ENCODE measurements at places on chromosomes 7 and 10.

DNA sequence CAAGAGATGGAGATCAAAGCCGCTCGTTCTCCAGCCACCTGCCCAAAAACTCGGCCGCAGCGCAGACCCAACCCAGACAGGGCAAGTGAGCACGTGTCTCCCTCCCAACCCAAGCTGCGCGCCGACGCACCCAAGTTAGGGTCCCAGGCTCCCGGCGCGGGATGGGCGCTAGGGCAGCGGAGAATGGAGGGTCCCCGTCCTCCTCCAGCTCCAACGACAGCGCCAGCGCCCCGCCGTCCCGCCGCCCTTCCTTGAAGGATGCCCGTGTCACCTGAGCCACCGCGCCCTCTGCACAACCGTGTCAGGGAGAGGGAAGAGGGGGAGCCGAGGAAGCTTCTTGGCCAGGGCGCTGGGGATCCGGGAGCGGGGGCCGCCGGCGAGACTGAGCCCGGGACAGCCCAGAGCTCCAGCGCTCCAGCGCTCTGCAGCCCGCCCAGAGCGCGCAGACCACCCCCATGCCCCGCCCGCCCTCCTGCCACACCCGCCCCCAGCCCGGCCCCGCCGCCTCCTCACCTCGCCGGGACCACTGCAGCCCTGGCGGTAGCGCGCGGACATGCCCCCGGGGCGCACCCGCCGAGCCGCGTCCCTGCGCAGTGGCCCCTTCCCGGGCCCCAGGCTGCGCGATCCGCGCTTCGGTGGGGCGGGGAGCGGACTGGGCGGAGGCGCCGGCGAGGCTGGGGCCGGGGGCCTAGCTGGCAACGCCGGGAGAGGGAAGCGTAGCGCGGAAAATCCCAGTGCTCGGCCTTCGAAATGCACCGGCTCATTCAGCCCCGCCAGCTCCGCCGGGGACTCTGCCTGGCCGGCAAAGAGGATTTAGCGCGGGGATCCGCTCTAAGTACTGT, at the start of gene SLC16A12:
Gene SLC16A12, minus strand, starts transcription at position 424 of the 842 bp plus-strand sequence. CDS start 73,016 bp downstream, outside the sequence.
- DNase-seq = no peak

DNA sequence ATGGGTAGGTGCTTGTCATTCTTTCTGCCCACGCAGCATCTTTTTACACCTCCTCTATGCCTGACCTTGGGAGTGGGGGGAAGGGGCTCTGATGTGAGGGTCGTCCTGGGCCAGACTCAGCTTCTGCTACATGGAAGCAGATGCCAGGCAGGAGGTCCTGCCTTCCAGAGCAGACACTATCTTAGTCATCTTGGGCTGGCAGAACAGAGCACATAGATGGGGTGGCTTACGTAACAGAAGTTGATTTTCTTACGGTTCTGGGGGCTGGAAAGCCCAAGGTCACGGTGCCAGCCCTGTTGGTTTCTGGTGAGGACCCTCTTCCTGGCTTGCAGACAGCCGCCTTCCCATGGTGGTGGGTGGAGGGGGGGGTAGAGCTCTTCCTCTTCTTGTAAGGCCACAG, 159.0 kb downstream of the PRKAG2 start:
- DNase-seq = no peak

DNA sequence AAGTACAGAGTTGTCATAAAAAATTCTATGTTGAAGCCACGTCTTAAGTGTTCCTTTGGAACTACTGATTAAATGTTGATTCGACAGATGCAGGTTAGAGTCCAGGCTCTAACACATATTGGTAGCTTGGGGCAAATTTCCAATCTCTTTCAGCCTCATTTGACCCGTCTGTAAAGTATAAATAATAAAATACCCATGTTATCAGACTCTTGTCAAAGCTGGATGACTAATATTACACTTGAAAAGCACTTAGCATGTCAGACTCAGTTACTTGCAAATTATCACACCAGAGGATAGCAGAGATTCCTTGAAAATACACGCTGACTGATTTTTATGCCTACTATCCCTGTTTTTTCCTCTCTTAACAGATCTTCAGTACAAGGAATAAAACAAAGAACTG, 18.1 kb upstream of the MACC1 start:
- no peak for DNase-seq

- DNase-seq = no peak
These were observed 888 bp downstream of the SLC18A2 start for GRCh38 chr10:117241541-117242462.

DNA sequence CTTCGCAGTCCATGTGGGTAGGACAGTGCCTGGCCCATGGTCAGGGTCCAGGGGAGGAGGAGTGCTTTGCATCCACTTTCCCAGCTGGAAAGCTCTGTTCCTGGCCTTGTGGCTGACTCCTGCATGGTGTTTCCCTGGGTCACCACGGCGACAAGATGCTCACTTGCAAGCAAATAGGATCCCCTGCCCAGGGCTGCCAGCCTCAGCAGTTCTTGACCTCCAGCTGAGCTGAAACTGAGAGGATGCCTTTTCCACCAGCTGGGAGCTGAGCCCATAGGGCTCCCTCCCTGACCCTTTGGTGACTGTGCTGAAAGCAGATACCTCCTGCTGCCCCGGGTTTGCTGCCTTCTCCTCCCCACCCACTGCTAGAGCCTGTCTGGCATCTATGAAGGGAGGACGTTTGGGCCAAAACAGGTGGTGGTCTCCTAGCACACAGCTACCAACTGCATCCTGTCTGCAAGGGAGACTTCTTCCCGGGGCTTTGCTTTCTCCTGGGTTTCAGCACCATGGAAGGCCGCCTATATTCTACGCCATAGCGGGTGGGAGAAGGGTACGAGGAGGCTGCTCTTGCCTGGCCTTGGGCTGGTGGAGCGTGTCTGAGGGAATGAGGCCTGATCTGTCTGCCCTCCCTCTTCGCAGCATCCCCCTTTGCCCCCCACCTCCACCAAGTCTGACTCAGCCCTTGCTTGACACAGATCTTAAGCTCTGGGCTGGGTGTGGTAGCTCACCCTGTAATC, 34.4 kb downstream of the UBTD1 start:
- peak; percentile 78 for DNase-seq

- DNase-seq = no peak
These were observed 9.2 kb downstream of the TAS2R60 start for GRCh38 chr7:143452495-143452894.

- no peak for DNase-seq
These were observed 212.7 kb upstream of the PHYHIPL start for GRCh38 chr10:58963723-58964124.

- no peak for DNase-seq
These were observed 41.1 kb downstream of the RASGEF1A start for GRCh38 chr10:43225787-43226153.

- DNase-seq = no peak
These were observed 217.3 kb downstream of the RPS24 start for GRCh38 chr10:78251016-78251385.

- peak; percentile 57 for DNase-seq
These were observed 745 bp downstream of the DAGLB start for GRCh38 chr7:6446838-6447580.

GRCh38 chr7:84668116-84668515, 473.5 kb upstream of the SEMA3A start:
- DNase-seq = no peak

DNA sequence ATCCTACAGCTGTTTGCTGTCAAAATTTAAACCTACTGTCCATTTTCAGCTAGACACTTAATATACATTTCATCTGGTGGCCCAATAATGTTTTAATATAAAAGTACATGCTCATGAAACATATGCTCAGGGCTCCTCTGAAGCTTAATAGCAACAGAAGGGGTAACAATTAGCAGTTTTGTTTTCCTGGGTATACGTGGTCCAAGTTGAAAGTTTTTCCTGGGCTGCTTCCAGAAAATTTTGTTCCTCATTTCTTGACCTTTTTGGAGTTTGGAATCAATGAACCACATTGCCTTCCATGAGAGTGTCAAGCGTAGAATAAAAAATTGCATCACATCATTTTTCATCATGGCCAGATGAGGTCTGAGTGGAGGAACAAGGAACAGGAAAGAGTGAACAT, 537.3 kb upstream of the MGMT start:
- DNase-seq = no peak

DNA sequence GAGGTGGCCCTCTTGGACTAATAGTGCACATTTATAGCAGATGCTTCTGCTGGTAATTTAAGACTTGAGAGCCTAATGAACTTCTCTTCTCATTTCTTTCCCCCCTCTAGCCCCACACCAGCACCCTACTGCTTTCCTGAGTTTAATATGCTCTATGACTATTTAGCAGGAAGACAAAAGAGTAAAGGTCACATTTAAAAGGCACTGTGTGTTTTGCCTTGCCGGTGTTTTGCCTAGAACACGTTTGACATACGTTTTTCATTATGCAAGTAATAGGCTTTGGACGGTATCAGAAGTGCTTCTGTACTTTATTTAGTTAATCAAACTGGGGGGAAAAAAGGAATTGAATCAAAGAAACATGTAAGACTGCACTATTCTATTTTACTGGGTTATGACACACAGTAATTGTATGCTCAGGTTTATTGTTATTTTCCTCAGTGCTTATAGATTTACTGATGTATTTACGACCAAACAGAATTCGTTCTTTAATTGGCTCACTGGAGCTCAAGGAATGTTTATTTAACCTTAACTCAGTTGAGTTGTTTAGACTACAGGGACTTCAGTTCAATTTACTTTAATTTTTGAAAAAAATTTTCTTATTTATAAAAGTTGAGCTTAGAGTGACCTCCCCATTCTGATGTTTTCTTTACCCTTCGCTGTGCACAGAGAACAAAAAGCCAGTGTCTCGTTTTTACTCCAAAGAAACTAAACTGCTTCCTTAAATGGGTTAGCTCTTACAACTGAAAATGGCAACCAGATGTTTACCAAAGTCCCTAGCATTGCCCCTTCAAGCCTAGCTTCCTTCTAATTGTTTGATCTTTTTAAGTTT, 35.4 kb downstream of the CPED1 start:
- DNase-seq = no peak

DNA sequence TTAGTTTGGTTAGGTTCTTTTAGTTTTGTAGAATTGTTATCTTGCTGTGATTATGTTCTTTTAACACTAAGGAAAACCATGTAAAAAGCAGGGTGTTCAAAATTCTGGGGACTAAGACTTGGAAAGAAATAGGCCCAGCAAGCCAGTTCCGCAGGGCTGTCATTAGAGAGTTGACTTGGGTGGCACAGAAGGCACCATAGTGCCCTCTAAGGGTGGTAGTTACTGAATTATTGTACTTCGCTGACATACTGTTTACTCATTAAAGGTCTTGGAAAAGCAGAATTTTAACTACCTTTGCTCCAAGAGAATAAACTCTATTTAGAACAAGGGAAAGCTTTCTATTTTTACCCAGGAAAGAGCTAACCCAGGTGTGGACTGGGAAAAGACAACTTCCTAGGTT, 86.5 kb downstream of the OTUD1 start:
- no peak for DNase-seq

DNA sequence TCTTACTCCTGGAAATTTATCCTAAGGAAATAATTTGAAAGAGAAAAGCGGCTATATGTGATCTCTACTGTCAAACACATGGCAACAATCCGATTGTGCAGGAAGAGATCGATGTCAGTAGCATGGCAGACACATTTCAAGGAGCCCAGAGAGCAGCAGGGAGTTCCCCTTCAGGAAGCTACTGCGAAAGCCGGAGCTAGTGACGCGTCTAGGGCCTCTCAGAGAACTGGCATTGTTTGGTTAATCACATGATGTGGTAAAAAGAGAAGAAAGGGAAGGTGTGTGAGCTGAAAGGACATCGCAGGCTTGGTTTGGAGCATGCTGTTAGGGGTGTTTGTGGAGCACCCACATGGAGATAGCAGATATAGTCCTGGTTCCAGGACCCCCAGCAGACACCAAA, 74.9 kb downstream of the BEND7 start:
- no peak for DNase-seq

DNA sequence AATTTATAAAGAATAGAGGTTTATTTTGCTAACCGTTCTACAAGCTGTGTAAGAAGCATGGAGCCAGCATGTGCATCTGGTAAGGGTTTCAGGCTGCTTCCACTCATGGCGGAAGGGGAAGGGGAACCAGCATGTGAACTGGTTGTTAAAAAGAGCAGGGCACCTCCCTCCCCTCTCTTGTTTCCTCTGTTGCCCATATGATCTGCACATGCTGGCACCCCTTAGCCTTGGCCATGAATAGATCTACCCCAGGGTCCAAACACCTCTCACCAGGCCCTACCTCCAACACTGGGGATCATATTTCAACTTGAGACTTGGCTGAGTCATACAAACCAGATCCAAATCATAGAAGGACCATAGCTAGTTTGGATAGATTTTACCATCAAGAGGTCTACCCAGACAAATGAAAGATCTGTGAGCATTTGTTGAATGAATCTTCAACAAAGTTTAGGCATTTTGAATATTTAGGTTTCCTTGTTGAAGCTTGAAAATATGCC, 36.0 kb upstream of the NRP1 start:
- DNase-seq = no peak

DNA sequence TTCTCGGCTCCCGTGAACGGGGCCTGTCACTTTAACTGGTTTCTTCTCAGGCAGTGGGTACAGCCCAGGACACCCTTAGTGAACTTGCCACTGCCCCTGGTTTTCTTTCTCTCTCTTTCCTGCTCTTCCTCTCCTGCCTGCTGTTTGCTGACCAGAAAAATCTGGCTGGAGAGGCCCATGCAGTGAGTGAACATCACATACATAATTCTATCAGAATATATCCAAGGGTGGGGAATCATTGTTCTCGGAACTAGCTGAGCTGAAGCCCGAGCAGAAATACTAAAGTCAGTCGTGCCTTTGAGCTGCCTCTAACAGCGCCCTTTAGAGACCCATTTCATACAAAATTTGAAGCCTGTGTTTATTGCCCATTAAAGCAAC, 501.5 kb upstream of the GALNT17 start:
- DNase-seq = no peak

- no peak for DNase-seq
These were observed 898.6 kb upstream of the POT1 start for GRCh38 chr7:125828153-125828700.

GRCh38 chr10:122730238-122730637, 30.6 kb upstream of the C10orf120 start:
- no peak for DNase-seq

- DNase-seq = no peak
These were observed 275.3 kb downstream of the HDAC9 start for GRCh38 chr7:18770822-18771221.

GRCh38 chr7:51297986-51298385, 18.6 kb downstream of the COBL start:
- DNase-seq = no peak

GRCh38 chr10:79948976-79949722, at the start of gene SFTPD:
SFTPD (minus strand) TSS chr10:79949105; CDS start chr10:79946659, 2,446 bp downstream.
- no peak for DNase-seq

DNA sequence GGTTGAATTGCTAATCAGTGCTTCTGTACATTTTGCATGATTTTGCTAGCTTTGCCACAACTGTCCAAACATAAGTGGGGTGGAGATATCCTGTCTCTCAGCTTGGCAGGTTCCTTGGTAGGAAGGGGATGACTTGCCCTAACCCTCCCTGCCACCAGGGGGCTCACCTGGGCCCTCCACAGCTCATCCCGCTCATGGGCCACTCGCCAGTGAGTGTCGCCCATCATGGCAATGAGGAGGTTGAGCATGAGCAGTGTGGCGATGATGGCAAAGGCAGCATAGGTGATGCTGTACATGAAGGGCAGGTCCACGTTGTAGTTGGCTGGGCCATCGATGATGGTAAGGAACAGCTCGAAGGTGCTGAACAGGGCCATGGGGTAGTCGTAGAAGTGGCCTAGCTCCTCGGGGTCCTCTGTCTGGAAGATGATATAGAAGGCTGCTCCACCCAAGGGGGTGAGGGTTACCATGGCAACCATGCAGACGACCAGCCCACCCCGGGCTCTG, 12.2 kb downstream of the TRPV6 start:
- no peak for DNase-seq

GRCh38 chr7:98687111-98687751, 70.1 kb downstream of the NPTX2 start:
- no peak for DNase-seq
